Stimulated activated naive CD4-positive, alpha-beta T cell treated with Interleukin-2 at 50 U/mL for 16 hours (primary cell): ENCODE measurements at places on chromosomes 16 and 17.

- DNase-seq = no peak
Measured at GRCh38 chr17:40175928-40176753, 1.1 kb upstream of the RAPGEFL1 start.

DNA sequence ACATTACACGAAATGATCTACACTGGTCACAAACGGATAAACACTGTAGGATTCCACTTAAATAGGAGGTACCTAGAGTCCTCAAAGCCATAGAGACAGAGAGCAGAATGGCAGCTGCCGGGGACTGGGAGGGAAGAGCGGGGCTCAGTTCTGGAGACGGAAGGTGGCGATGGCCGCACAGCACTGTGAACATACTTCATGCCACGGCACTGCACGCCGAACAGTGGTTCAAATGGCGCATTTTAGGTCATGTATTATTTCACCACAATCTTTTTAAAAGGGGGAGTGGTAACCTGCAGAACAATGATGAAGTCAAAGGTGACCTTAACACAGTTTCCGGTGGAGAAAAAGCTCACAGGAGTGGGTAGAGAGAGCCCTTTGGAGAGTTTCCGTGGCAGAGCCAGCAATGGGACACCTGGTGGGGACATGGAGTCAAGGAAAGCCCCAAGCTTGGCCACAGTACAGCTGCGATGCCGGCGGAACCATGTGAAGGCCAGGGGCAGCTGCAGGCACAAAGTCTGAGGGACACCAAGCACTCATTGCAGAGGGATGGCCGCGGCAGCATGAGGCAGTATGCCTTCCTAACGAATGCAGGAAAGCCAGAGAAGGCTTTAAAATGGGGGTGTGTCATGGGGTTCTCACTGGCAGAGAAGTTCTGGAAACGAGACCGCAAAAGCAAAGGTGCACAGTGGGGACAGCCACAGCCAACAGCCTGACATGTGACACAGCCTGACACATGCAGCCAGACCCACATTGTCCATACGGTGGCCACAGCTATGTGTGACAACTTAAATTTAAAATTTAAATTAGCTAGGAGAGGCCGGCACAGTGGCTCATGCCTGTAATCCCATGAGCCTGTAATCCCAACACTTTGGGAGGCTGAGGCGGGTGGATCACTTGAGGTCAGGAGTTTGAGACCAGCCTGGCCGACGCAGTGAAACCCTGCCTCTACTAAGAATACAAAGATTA, 7.3 kb downstream of the FLCN start:
- no peak for DNase-seq

GRCh38 chr17:81811705-81812570, 8.0 kb downstream of the GCGR start:
- no peak for DNase-seq

DNA sequence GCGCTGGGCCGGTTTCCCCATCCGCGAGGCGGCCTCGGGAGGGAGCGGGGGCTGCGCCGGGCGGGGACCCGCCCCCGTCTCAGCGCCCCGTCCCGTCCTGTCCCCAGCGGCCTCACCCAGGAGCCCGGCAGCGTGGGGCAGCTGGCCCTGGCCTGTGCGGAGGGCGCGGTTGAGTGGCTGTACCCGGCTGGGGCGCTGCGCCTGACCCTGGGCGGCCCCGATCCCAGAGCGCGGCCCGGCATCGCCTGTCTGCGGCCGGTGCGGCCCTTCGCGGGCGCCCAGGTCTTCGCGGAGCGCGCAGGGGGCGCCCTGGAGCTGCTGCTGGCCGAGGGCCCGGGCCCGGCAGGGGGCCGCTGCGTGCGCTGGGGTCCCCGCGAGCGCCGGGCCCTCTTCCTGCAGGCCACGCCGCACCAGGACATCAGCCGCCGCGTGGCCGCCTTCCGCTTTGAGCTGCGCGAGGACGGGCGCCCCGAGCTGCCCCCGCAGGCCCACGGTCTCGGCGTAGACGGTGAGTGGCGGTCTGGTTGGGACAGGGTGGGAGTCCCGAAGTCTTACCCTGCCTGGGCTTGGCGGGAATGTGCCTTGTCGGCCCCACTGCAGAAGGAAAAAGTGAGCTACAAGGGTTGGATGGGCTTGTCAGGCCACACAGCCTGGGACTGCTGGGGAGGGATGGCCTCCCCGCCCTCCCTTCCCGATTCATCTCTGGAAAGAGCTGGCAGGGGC, 720 bp downstream of the METRN start:
- no peak for DNase-seq

GRCh38 chr16:28267356-28267755, 25.0 kb upstream of the SBK1 start:
- DNase-seq = no peak

GRCh38 chr17:78793968-78794367, 11.9 kb upstream of the CYTH1 start:
- DNase-seq = no peak

DNA sequence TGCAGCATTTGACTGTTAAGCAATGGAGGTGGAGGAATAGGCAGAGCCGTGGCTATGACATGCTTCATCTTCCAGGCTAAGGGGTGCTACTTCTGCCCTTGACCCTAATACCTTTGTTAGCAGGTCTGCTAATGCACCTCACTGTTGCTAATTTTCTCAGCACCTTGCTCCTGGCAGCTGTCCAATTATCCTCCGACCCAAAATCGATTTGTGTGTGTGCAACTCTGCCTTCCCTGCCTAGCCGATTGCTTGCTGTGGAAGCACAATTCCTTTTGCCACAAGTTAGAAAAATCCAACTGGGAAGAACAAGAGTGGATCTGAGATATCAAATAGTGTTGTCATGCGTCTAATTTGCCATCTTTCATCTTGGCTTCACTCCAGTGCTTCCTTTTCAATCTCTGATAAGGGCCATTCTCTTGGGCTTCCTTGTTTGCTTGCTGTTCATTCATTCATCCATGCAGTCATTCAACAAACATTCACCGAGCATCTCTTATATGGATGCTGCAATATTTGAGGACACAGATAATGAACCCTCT, 422.8 kb downstream of the RBFOX1 start:
- DNase-seq = no peak

DNA sequence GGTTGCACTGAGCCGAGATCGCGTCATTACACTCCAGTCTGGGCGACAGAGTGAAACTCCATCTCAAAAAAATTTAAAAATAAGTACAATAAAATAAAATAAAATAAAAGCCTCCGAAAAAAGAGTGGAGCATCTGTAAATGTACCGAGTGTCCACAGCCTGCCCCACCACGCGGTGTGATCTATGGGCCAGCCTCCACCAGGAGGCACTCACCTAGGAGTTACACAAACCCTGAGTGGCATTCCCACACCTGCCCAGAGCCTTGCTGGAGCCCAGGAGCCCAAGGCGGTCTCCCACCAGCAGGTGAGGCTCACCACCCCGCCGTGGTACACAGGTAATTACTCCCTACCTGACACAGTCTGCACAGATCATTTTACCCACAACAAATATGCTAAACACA, 183.2 kb downstream of the ZNF423 start:
- DNase-seq = no peak

DNA sequence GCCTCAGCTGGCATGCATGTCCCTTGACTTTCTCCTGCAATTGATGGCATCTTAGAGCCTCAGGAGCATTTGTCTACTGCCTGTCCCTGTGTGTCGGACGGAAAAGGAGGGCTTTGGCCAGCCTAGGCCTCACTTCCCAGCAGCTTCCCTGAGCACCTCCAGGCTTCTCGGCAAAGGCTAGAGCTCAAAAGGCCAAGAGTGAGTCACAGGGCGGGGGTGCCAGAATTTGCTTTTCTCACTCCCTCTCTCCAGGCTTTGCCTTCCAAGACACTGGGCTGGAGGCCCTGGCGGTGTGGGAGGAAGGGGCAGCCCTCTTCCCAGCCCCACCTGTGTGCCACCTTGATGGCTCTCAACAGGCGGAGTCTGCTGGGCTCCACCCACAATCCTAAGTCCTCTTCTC, 107.3 kb upstream of the MAF start:
- DNase-seq = no peak

DNA sequence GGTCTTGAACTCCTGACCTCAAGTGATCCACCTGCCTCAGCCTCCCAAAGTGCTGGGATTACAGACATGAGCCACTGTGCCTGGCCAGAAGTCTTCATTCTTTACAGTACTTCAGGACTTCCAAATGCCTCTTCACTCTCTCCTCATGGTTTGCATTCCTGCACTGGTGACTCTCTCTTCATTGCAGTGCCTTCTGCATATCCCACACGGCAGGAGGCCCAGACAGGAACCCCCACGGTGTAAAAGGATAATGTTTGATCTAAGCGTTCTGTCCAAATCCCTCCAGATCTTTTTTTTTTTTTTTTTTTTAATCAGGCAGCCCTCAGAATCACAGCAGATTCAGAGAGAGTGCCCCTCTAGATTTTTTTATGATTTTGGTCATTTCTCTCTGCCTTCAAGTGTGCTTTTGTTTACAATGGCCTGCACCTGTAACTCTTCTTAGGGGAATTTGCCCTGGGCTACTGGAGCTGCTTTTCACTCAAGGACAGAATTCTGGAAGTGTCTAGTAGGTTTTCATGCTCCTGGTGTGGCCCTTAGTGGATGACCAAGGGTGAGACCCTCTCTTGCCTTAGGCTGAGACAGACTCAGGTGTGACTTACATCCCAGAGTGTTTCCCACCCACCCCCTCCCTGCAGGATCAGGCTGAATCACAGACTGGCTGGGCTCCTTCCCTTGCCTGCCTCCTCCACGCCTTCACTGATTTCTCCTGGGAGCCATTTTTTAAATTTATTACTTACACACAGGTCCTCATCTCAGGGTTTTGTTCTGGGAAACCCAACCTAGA, 19.8 kb upstream of the NF1 start:
- no peak for DNase-seq

DNA sequence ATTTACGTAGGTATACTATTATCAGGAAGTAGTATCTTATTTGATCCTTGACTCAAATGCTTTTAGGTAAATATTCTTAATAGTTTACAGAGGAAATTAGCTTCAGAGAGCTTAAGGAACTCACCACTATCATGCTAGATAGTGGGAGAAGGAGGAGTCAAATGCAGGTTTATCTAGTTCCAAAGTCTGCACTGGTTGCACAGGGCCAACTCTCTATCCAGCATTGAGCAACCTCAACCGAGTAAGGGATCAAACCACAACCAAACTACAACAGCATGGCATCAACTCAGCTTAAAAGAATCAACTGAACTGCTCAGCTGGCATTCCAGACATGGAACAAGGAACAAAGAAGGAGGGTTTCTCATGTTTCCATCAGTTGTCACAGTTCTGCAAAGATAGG, 306.0 kb downstream of the MAF start:
- DNase-seq = no peak

- no peak for DNase-seq
Measured at GRCh38 chr16:29862383-29862883, 593 bp downstream of the CDIPT start.

DNA sequence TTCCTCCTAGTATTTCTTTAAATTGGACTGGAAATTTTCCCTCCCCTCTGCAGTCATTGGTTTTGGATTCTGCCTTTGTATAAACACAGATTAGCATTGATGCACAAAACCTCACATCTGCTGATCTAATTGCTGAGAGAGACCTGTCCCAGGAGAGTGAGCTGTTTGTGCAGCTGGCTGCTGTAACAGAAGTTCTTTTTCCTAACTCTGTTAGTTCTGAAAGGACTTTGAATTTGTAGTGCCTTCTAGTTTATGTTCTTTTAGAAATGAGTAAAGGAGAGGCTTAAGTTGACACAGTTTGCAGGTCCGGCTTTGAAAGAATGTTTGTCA, 45.2 kb upstream of the KPNB1 start:
- no peak for DNase-seq

DNA sequence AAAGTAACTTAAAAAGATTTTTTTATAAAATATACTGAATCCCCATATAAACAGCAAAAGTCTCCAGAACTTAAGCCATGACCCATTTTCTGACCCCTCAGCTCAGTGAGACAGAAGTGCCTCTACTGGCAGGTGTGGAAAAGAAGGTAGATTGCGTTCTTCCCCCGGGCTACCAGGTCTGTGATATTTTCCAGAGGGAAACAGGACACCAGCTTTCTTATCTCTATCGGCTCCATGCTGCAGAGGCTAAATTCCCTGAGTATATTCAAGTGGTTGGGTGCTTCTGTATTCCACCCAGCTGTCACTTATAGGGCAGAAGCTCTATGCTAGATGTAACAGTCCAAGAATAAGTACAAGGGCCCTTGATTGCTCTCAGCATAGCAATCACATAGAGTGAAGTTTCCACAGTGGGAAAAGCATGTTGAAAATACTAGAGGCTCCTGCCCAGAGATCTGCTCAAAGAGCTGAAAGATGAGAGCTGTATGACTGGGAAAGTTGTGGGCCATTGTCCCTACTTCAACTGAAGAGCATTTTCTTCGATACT, 687.3 kb downstream of the CDH11 start:
- DNase-seq = no peak

- DNase-seq = no peak
Measured at GRCh38 chr17:31967648-31968047, 30.8 kb downstream of the SUZ12 start.

DNA sequence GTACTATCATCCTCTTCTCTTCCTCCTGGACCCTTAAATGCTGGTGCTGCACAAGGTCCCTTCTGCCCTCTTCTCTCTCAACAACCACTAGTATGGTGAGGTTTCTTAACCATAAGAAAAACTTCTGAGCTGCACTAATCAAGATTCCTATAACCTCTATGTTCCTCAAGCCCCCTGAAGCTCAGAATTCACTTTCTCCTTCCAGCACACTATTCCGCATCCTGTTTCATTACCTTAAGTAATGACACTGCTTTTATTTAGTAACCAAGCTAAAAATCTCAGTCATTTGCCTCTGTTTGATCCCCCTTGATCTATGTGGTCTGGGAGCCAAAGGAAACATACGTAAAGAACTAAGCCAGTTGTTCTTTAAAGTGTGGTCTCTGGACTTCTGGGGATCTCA, 20.1 kb downstream of the KANSL1 start:
- no peak for DNase-seq

DNA sequence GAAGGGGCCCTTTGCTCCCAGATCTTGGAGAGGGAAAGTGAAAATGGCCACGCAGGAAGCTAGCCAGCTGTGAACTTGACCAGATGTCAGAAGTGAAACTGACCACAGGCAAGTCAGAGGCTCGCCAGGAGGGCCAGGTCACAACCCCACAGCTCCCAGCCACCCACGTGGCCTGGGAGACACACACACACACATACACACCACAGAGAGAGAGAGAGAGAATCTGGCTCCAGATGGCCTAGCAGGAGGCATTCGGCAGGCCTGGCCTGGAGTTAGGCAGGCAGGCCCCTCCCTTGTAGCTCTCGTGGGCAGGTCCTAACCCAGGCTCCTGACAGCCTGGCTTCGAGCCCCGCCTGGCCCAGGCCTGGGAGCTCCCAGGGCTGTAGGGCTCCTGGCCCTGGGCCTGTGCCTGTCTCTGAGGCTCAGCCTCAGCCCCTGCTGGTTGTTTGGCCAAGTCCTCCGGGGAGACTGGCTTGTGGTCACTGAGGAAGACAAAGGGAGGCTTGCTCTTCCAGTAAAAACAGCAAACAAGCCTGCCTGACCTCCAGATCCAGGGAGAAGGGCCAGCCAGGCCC, 20.2 kb downstream of the NGFR start:
- no peak for DNase-seq
